ENCODE measurements at places on chromosomes 5 and 9.

DNA sequence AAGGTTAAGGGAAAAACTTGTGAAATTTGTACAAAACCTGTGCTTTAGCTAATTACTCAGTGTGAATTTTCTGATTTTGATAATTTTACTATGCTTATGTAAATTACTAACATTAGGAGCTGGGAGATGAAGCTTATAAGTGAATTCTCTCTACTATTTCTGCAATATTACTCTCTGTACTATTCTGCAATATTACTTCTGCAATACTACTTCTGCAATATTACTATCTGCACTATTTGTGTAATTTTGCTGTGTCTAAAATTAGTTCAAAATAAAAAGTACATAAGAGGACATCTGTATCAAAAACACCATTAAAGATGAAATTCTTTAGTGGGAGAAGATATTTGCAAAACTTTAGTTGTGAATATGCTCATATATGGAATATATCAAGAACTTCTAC lies 62.9 kb downstream of the C9 start:
- DNase-seq = no peak

DNA sequence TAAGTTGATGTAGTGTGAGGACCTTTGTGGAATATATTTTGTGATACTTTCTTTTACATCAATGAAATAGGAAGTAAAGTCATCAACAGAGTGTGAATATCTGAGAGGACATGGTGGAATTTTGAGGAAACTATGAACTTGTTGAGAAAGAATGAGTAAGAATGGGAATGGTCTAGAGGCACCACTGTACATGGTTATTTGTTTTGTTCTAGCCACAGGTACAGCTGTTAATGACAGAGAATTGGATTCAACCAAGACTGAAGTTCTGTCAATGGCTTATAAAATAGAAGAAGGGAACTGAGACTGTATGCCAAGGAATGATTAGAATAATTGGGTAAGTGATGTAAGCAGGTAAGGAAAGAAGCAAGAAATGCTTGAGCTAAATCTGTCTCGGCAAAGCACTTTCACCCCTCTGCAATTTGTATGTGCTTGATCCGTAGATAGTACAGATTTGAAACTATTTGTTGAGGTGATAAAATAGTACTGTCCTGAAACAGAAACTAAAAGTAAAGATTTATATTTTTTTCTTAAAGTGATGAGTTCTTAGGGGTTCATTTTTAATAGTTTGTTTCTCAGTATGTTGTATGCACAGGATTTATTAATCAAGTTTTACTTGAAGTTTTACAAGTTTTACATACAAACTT lies 468.8 kb upstream of the SMC2 start:
- DNase-seq = no peak

GRCh38 chr9:109716631-109717030 lies 63.4 kb upstream of the PALM2AKAP2 start:
- DNase-seq = no peak

DNA sequence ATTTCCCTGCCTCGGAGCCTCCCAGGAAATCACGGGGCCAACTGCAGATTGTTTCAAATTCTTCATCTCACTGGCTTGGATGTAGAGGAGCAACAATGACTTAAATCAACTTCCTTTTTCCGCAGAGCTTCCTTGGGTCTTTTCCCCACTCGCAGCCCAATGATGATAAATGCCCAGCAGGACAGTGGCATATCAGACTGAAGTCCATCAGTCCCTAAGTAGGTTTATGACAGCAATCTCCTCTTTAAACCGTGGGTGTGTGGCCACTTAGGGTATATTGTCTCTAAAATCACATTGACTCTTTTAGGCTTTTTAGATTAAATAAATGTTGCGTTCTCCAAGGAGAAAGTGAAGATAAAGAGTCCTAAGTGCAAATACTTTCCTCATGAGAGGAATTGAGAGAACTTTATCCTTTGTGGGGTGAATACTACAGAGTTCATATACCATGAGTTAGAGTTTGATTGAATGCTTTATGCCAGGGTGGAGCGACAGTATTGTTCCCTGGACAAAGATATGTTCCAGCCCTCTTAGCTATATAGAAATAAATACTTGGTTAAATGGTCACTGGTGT lies 59.1 kb downstream of the IQGAP2 start:
- no peak for DNase-seq

GRCh38 chr5:124408738-124409453 lies 337.5 kb downstream of the ZNF608 start:
- no peak for DNase-seq

DNA sequence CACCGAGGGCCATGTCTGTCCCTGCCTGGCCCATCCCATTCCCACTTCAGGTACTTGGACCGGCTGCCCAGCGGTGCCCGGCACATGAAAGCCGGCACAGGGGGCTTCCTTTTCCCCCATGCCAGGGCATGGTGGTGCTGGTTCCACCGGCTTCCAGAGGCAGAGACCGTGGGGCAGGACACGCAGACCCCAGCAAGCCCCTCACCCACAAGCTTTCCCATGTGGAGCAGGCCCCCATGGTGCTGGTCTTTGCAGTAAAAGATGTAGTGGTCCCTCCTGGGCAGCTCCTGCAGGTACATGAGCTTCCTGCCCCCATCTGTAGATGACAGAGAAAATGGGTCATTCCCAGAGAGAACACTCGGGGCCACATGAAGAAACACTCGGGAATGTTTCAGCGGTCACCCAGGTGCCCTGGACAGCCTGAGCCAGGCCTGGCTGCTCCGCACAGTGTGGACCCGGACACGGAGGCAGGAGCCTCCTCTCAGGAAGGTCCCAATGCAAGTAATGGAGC lies 2.0 kb downstream of the OBP2B start:
- DNase-seq = no peak

DNA sequence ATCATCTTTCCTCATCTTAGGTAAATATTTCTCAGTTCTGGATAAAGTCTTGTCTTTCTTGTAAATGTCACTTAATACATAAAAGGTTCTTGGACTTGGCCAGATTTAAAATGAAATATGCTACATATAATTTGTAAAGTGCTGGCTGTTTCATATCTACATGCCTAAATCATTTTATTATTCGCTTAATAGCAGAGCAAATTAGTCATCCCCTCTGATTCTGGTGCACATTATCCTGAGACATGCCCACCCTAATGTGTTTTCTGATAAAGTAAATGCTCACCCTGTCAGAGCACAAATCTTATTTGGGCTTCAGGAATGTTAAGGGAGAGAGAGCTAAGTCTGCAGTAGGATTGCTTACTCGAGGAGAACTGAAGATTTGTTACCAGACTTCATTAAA lies 166.5 kb upstream of the IZUMO3 start:
- DNase-seq = no peak

GRCh38 chr5:147340941-147341340 lies 106.1 kb downstream of the STK32A start:
- DNase-seq = no peak

DNA sequence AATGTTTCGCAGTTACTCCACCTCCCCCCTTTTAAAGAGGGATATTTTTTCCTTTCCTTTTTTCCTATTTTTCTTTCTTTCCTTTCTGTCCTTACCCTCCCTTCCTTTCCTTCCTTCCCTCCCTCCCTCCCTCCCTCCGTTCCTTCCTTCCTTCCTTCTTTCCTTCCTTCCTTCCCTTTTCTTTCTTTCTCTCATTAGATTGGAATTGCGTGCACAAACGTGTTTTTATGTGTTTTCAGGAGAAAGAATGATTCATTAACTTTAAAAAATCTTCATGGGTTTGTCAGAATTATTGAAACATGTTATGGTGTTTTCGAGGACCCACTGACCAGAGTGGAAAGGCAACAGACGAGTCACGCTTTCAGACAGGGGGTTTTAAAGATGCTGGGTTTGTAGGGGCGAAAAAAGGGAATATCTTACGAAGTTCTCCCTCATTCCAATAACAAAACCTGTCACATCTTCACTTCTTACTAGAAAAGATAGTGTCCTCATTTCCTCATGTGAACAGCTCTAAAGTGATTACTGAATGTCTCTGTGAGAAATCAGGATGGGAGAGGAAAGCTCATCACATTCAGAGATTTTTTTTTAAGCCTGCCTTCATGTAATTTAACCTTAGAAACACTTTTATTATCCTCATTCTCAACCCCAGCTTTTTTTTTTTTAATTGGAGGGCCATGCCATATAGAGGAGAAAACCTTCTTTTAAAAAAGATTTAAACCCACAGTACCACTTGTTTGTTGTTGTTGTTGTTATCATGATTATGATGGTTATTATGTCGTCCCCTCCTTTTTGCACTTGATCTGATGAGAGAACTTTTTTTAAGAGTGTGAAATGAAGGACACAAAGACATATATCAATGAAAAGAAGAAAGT lies 21.9 kb downstream of the NR2F1 start:
- no peak for DNase-seq

DNA sequence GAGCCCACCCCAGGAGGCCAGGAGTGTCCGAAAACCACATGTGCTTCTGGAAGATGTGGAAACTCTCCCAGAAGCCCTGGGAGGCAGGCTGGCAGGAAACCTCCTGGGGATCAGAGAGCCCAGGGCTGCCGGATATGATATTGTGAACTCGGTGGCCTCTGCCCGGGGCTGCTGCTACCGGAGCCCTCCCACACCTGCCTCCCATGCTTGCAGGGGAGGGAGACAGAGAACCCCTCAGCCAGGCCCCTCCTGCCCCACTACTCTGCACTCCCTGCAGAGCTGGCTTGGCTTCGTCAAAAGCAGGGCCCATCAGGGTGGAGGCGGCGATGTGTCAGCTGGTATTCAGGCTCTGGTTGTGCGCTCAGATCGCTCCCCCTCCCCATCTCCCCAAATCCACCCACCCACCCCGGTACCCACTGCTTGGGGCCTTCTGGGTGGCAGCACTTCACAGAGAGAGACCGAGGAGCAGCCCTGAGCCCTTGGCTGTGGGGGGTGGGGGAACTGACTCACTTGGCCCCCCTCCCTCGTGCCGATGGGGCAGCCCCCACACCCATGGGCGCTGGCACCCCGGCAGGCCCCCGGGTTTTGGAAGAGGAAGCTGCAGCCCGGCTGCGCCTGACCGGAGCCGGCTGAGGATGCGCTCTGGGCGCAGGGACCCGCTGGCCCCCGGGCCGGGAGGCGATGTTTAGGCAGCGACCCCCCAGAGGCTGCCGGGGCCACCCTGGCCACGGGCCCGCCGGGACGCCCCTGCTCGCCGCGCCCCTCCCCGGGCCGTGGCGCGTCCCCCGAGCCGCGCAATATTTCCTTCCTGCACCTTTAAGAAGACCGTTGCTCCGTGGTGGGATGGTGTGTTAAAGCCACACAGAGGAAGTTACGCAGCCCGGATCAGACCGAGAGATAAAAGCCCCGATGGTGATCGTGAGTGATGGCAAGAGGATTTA lies 786 bp upstream of the NTNG2 start:
- peak; percentile 46 for DNase-seq
